ENCODE measurements at places on chromosomes 12 and 14. TPM values are rescaled to one million over a fixed set of nuclear protein-coding genes. Genes with fewer than 3 reads are reported as not detected.

SRGAP1 gene
- 15.7 TPM for polyA plus RNA-seq

RNU4-1 gene
- polyA plus RNA-seq: not detected

GRCh38 chr12:3697311-3697870, 55.5 kb downstream of the CRACR2A start:
- no peak for DNase-seq

- no peak for DNase-seq
These were observed 36.6 kb downstream of the KRT76 start for GRCh38 chr12:52740584-52740983.

DNA sequence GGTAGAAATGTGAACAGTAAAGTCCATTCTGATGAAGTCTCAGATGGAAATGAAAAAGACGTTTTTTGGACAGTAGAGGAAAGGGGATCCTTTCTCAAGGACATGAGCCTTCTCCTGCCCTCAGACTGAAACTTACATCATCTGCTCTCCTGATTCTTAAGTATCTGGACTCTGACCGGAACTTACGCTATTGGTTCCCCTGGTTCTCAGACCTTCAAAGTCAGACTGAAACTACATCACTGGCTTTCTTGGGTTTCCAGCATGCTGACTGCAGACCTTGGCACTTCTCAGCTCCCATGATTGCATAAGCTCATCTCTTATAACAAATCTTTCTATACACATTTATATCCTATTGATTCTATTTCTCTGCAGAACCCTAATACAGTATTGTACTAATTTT, 291.0 kb downstream of the SNAPC1 start:
- no peak for DNase-seq

All from BJ (cell line).